GM12892 (cell line): ENCODE measurements at places on chromosomes 6 and 20.

GRCh38 chr6:54085047-54085446 is 26.2 kb upstream of the MLIP start:
- no peak for DNase-seq

DNA sequence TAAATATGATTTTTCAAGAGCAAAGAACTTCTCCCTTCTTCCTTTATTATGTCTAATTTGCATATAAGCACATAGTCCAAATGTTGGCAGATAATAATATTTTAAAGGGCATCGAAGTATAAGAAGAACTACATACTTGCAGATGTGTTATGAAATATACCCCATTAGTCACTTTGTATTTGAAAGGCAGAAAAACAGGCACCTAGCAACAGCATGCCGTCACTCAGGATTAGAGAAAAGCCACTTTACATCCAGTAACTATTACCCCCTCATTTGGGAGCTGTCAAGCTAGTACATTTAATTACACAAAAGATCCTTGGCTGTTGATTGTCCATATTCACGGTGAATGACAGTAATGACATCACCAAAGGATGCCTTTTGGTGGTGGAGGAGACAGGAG is 99.3 kb upstream of the ARMC2 start:
- no peak for DNase-seq

- no peak for DNase-seq
Measured at GRCh38 chr6:87914637-87915395, 132.8 kb upstream of the SPACA1 start.

DNA sequence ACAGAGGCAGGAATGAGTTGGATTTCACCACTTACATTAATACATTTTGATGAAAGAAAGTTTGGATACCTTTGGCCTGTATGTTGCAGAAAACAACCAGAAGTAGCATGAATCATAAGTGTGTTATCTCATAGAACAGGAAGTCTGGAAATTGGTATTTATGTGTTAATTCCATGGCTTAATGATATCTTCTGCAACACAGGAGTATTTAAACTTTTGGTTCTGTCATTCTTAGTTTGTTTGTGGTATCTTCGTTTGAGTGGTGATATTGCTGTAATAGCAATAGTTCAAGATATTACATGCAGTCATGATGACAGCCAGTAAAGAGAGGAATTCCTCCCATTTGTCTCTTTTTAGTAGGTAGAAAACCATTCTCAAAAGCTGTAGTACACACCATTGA is 177.3 kb downstream of the CDKAL1 start:
- DNase-seq: no peak

GRCh38 chr6:53746442-53747103 is 48.2 kb upstream of the LRRC1 start:
- no peak for DNase-seq

DNA sequence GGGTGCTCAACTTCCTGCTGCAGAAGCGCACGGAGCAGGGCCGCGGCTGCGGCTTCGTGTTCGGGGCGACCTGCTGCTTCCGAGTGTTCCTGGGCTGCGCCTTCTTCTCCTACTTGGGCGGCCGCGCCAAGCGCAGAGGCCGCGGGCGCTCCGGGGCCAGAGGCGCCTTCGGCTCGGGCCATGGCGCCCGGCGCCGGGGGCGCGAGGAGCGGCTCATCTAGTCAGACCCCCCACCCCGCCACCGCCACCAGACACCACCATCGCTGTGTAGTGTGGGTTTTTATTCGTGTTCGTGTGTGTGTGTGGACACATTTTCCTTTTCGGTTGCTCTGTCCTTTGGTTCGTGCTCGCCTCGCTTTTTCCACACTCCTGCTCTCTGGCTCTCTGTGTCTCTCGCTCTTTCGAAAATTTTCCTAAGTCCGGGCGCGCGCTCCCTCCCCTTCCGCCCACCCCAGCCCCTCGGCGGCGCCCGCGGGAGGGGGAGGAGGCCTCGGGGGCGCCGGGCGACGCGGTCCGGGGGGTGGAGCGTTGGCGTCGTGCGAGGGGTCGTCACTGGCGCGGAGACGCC is 38.1 kb downstream of the GNAS start:
- DNase-seq: peak; percentile 65

DNA sequence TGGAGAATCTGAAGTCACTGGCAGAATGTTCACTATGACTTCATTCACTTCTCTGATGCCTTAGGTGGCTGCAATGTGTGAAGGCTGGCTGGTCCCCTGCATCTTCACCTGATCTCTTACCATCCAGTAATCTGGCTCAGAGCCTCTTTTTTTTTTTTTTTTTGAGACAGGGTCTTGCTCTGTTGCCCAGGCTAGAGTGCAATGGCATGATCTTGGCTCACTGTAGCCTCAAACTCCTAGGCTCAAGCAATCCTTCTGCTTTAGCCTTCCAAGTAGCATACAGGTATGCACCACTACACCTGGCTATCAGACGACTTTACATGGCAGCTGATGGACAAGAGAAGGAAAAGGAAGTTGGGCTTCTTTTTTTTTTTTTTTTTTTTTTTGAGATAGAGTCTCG is 25.8 kb upstream of the JARID2 start:
- no peak for DNase-seq

DNA sequence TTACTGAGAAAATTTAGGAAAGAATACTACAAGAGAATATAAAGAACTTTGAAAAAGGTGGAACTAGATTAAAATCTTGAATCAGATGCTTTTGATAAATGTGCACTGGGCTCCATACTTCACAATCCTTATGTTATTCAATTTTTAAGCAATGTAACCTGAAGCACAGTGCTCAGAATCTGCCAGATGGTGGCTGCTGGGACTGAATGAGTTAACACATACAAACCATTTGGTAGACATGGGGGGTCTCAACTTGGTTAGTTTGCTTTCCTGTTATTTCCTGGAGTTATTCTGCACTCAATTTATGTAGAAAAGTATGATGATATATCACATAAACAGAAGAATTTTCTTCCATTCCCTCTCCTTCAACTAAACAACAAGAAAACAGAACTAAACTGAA is 326.5 kb downstream of the RNGTT start:
- DNase-seq: no peak

- DNase-seq: no peak
Measured at GRCh38 chr6:164142322-164142721, 727.8 kb downstream of the QKI start.

DNA sequence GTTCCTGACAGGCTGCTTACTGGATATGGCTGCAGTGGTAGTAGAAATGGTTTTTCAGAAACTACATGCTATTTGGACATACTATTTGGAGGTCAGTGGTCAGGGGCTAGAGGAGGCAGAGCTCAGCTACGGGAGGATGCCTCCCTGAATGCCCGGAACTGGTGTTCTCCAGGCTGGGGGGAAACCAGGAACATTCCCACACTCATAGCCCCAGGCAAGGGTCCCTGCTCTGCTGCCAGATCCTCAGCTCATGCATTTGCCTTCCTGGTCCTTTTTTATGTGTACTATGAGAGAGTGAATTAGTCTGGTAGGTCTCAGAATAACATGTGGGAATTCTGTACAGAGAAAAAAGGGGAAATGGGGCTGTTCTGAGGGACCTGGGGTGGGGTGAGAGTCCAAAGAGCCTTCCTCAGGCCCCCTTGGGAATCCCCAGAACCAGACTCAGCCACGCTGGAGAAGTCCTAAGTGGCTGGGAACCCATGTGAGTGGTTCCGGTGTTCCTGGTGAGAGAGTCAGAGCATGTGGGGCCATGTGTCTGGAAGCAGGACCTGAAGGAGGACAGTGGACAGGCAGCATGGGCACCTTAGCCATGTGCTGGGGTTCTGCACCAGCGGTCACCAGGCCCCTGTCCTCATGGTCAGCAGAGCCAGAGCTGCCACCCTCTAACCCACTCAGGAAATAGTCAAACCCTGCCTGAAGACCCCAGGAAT is 58.0 kb upstream of the MYL9 start:
- DNase-seq: no peak

DNA sequence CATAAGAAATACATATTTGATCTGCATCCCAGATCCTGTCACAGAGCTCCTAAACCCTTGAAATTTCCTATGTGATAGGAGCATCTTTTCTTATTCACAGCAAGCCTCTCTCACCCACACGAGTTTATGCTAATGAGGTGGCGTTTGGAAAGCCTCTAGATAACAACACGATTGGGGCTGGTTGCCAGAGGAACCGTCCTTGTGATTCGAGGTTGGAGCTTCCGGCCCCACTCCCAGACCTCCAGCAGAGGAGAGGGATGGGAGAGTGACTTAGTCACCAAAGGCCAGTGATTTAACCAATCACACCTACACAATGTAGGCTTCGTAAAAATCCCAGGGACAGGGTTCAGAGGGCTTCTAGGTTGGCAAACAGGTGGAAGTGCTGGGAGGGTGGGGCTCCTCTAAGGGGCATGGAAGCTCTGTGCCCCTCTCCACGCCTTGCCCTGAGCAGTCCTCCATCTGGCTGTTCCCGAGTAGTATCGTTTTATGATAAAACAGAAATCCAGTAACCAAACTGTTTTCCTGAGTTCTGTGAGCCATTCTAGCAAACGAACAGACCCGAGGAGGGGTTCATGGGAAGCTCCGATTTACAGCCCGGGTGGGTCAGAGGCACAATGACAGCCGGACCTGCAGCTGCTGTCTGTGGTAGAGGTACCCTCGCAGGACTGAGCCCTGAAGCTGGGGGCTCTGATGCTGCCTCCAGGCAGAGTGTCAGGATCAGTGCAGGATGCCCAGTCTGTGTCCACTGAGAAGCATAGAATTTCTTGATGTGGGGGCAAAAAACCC is 238.1 kb upstream of the ARID1B start:
- DNase-seq: no peak

DNA sequence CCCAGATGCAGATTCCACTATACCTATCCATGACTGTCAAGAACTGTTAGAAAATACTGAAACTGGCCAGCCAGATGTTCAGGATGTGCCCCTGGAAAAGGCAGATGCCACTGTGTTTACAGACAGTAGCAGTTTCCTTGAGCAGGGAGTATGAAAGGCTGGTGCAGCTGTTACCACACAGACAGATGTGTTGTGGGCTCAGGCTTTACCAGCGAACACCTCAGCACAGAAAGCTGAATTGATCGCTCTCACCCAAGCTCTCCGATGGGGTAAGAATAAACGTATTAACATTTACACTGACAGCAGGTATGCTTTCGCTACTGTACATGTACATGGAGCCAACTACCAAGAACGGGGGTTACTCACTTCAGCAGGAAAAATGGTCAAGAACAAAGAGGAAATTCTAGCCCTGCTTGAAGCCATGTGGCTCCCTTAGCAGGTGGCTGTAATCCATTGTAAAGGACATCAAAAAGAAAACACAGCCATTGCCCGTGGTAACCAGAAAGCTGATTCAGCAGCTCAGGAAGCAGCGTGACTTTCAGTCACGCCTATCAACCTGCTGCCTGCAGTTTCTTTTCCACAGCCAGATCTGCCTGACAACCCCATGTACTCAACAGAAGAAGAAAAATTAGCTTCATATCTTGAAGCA is 459.7 kb upstream of the HTR1E start:
- no peak for DNase-seq
